ENCODE measurements at places on chromosomes 7 and 10. TPM values are rescaled to one million over a fixed set of nuclear protein-coding genes. Genes with fewer than 3 reads are reported as not detected.
A peak's percentile ranks its signal among the peaks of the same experiment; 100 is the strongest.

DNA sequence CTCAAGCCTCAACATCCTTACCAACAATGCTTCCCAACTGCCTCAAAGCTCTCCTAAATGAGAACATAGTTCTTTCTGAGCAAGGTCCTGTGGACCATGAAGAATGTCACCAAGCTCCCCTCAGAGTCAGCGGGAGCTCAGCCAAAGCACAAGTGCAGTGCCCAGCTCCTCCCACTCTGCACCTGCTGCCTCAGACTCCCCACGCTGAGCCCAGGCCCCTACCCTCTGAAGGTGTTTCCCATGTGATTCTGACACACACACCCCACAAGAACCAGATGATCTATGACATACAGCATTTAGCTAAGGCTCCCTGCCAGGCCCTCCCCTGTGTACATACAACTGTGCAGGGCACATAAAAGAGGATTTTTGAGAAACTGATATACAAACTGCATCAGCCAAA lies 19.2 kb downstream of the ERCC6 start:
- no peak for DNase-seq
- H3K36me3 ChIP-seq = peaks cover 51% of the 10 kb centered on the region
- H3K27ac ChIP-seq = no peak overlapping the region
- no peaks in the 10 kb centered on the region for H3K27me3 ChIP-seq
- H3K4me1 ChIP-seq = peaks cover 8% of the 10 kb centered on the region

MBL2 gene
- polyA plus RNA-seq = not detected

DNA sequence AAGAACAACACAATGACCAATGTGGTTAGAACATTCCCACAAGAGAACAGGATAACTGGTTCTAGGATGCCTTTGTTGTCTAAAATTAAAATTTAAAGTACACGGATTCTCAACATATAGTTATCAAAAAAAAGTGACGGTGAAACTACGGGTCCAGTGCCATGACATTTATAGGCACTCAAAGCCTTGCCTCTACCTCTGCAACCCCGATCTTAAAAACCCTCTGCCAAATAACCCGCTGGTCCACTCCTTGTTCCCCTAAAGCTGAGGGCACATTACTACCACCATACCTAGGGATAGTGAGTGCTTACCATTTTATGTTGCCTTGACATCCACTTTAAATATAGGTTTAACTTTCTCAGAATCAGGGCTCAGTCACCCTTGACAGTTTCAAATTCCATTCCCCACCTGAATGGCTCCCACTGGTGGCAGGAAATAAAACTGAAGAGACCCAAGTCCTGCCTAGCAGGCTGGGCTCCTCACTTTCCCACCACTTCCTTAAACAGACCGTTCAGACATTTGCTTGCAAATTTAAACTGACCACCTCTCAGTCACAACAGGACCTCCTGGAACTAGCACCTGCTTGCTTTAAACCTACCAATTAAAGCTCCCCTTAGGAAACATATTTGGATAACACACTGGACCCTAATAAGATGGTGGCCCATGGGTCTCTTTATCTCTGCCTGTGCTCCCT lies 169.9 kb upstream of the ASAH2 start:
- peak overlapping the region; percentile 23 for H3K27ac ChIP-seq
- H3K27me3 ChIP-seq = no peaks in the 10 kb centered on the region
- H3K4me1 ChIP-seq = peaks cover 8% of the 10 kb centered on the region
- H3K4me3 ChIP-seq = no peak overlapping the region

WNT16 gene
- polyA plus RNA-seq = not detected

GRCh38 chr10:36091007-36091406 lies 448.9 kb upstream of the FZD8 start:
- H3K27me3 ChIP-seq = no peaks in the 10 kb centered on the region
- no peak overlapping the region for H3K27ac ChIP-seq
- no peak for DNase-seq
- no peaks in the 10 kb centered on the region for H3K4me1 ChIP-seq
- no peaks in the 10 kb centered on the region for H3K36me3 ChIP-seq

- no peaks in the 10 kb centered on the region for H3K27me3 ChIP-seq
- no peak overlapping the region for H3K27ac ChIP-seq
- no peaks in the 10 kb centered on the region for H3K36me3 ChIP-seq
Observed at GRCh38 chr10:43402880-43403452, 6.0 kb downstream of the HNRNPF start.

EPDR1 gene
- 10.5 TPM for polyA plus RNA-seq

GRCh38 chr10:84587789-84588188 lies 259.4 kb downstream of the CCSER2 start:
- H3K27ac ChIP-seq = no peak overlapping the region
- H3K4me3 ChIP-seq = no peak overlapping the region
- no peak for DNase-seq
- no peaks in the 10 kb centered on the region for H3K4me1 ChIP-seq
- H3K36me3 ChIP-seq = no peaks in the 10 kb centered on the region

DNA sequence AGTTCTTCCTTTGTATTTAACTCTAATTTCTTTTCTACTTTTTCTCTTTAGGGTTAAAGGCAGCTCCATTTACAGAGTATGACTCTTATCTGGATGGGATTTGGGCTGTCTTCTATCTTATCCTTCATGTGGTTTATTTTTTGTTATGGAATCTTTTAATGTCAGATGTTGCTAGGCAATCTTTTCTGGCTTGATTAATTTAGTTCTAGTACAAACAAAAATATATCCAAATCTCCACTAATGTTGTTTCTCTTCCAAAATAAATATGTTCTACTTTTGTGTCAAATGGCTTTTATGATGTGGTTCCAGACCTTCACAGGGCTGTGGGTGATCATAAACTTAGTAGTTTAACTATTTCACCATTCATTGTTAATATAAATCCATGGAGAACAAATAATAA lies 246.9 kb downstream of the AHR start:
- no peak overlapping the region for H3K27ac ChIP-seq
- H3K36me3 ChIP-seq = no peaks in the 10 kb centered on the region
- no peaks in the 10 kb centered on the region for H3K27me3 ChIP-seq
- H3K4me3 ChIP-seq = no peak overlapping the region
- H3K4me1 ChIP-seq = no peaks in the 10 kb centered on the region

DNA sequence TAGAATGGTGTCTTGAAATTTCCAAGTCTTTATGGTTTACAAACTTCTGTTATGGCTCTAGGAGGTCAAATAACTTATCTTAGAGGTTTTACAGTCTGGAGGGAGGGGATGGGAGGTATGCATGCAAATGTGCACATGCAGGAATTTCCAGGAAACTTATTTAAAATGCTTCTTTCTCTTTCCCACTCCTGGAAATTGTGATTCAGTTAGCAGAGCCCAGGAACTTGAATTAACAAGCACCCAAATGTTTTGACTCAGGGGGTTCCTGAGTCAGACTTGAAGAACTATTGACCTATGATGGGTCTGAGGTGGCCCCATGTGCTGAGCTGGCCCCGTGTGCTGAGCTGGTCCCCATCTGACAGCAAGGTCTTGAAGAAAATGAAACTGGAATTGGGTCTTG lies 669.4 kb downstream of the INHBA start:
- no peaks in the 10 kb centered on the region for H3K4me1 ChIP-seq
- no peak overlapping the region for H3K4me3 ChIP-seq
- H3K27ac ChIP-seq = no peak overlapping the region
- DNase-seq = no peak
- no peaks in the 10 kb centered on the region for H3K27me3 ChIP-seq

GRCh38 chr10:69831231-69831855 lies 29.6 kb downstream of the COL13A1 start:
- no peak overlapping the region for H3K27ac ChIP-seq
- no peaks in the 10 kb centered on the region for H3K4me1 ChIP-seq
- no peak overlapping the region for H3K4me3 ChIP-seq
- DNase-seq = no peak

CYP26C1 gene
- polyA plus RNA-seq = not detected

MEIG1 gene
- not detected for polyA plus RNA-seq

CCDC172 gene
- polyA plus RNA-seq = not detected

DNA sequence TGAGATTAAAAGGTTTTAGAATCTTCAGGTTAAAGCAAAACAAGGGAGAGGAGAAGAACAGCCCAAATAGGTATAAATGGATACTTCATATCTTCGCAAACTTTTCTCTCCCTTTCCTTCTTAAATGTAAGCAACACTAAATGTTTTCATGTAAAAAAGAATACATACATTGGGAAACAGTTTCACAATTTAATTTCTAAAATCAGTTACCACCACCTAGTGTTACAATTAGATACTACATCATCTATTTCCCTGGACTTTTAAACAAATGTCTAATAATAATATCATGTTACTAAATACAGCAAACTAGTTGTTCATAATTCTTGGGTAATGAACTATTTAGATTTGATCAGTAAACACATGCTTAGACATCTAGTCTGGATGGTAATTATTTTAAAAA lies 35.8 kb downstream of the MINDY3 start:
- H3K27ac ChIP-seq = no peak overlapping the region
- H3K27me3 ChIP-seq = no peaks in the 10 kb centered on the region
- H3K36me3 ChIP-seq = peaks cover 77% of the 10 kb centered on the region
- H3K4me1 ChIP-seq = no peaks in the 10 kb centered on the region
- DNase-seq = no peak
- H3K4me3 ChIP-seq = no peak overlapping the region

- H3K27ac ChIP-seq = no peak overlapping the region
- no peaks in the 10 kb centered on the region for H3K27me3 ChIP-seq
- H3K4me3 ChIP-seq = no peak overlapping the region
- no peaks in the 10 kb centered on the region for H3K4me1 ChIP-seq
- no peak for DNase-seq
Observed at GRCh38 chr7:1607696-1608095, 37.9 kb upstream of the PSMG3 start.

DNA sequence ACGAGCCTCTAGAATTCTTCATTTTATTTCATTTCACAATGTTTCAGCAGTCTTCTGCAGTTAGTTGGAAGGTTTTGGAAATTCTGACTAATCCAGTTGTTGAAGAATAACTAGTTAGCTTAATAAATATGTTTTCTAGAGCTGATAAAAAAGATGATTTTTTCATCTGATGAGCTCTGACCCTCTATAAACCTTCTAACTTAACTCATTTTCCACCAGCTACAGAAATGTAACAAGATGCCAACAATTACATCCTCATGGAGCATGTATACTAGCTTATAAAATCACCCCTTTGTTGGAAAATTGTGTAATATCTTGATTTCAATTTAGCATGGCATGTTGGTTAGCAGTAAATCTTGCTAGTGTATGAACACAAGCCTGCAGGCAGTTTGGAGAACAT lies 33.1 kb downstream of the KAT6B start:
- no peak overlapping the region for H3K4me3 ChIP-seq
- no peak overlapping the region for H3K27ac ChIP-seq
- H3K27me3 ChIP-seq = no peaks in the 10 kb centered on the region

MACC1 gene
- under 0.01 TPM for polyA plus RNA-seq

CNTNAP2 gene
- not detected for polyA plus RNA-seq

- H3K4me3 ChIP-seq = no peak overlapping the region
- no peaks in the 10 kb centered on the region for H3K27me3 ChIP-seq
- H3K36me3 ChIP-seq = peaks cover 28% of the 10 kb centered on the region
- DNase-seq = no peak
- H3K4me1 ChIP-seq = no peaks in the 10 kb centered on the region
- no peak overlapping the region for H3K27ac ChIP-seq
Observed at GRCh38 chr7:157545681-157546060, 208.9 kb downstream of the DNAJB6 start.

- no peaks in the 10 kb centered on the region for H3K36me3 ChIP-seq
- DNase-seq = no peak
- no peak overlapping the region for H3K27ac ChIP-seq
- H3K27me3 ChIP-seq = no peaks in the 10 kb centered on the region
Observed at GRCh38 chr7:130319541-130319940, 25.1 kb upstream of the CPA5 start.

MYO3A gene
- polyA plus RNA-seq = not detected

- no peak overlapping the region for H3K27ac ChIP-seq
- DNase-seq = no peak
- no peaks in the 10 kb centered on the region for H3K4me1 ChIP-seq
- no peaks in the 10 kb centered on the region for H3K36me3 ChIP-seq
- H3K4me3 ChIP-seq = no peak overlapping the region
- H3K27me3 ChIP-seq = no peaks in the 10 kb centered on the region
Observed at GRCh38 chr7:145031162-145031561, 195.3 kb upstream of the TPK1 start.

DNA sequence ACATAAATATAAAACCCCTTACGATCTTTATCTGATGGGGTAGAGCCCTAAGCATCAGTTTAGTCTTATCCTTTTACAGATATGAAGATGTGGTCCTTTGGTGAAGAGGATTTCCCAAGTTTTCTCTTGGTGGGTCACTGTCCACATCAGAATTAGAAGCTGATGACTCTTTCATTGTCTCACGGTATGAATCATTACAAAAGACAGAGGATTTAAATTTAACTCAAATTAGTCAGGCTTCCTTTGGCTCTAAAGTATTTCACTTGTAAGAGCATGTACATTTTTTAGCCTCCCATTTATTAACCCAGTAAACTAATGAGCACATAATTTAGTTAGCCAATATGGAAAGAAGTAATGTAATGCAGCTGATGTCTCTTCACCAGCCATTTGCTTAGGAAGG lies 49.9 kb upstream of the TMEM26 start:
- no peaks in the 10 kb centered on the region for H3K36me3 ChIP-seq
- DNase-seq = no peak
- no peak overlapping the region for H3K4me3 ChIP-seq
- H3K4me1 ChIP-seq = no peaks in the 10 kb centered on the region

COL26A1 gene
- not detected for polyA plus RNA-seq
